BJ (cell line): ENCODE measurements at places on chromosomes 7 and 10.

DNA sequence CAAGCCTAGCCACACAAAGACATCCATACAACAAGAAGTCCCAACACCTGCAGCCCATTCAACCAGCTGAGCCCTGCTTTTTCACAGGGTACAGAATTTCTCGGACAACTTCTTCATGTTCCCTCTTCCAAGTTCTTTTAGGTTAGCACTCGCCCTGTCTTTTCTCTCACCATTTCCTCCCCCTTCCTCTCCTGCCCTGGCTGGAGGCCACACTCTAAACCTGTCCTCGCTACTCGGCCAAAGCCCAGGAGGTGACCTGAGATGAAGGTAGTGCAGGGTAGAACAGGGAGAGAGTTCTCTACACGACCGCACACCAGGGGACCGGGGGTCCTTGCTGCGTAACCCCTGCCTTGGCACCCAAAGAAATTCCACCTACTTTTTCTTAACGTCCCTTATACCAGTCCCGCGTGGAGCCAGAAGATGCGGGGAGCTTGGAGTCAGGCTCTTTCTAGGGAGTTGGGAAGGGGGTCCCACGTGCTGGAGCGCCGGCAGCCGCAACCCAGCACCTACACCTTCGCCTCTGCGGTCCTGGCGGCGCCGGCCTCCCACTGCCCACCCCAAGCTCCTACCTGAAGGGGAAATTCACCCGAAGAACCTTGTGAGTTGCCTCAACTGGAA is 16.0 kb upstream of the DLX6 start:
- DNase-seq: no peak

GRCh38 chr10:62333135-62333889 is 40.9 kb upstream of the ZNF365 start:
- no peak for DNase-seq

DNA sequence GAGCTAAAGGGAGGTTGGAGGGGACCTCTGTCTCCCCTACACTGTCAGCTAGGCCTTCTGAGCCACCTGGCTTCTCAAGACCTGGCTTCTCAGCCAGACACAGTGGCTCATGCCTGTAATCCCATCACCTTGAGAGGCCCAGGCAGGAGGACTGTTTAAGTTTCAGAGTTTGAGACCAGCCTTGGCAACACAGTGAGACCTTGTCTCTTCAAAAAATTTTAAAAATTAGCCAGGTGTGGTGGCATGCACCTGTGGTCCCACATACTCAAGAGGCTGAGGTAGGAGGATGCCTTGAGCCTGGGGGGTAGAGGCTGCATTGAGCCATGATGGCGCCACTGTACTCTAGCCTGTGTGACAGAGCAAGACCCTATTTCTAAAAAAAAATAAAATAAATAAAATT is 33.1 kb downstream of the PIP4K2A start:
- DNase-seq: no peak

- DNase-seq: no peak
Observed at GRCh38 chr7:36673703-36674102, 50.6 kb downstream of the AOAH start.

DNA sequence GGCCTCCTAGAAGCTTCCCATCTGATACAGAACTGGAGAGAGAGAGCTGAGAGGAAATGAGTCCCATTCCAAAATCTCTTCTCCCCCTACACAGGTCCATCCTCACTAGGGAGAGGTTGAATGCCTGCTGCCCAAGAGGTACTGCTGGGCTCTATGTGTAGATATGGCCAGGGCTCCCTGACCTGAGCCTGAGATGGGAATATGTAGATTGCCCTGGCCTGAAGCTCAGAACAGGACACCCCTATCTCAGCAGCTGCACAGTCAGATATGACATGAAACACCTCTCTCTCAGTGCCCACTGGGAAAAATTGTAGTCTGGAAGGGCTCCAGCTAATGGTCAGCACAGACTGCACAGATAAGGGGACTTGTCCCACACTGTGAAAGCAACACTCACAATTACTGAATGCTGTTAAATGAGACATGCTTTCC is 3.1 kb upstream of the IFIT1B start:
- no peak for DNase-seq

- DNase-seq: no peak
Observed at GRCh38 chr7:153322991-153323390, 563.4 kb downstream of the ACTR3B start.

DNA sequence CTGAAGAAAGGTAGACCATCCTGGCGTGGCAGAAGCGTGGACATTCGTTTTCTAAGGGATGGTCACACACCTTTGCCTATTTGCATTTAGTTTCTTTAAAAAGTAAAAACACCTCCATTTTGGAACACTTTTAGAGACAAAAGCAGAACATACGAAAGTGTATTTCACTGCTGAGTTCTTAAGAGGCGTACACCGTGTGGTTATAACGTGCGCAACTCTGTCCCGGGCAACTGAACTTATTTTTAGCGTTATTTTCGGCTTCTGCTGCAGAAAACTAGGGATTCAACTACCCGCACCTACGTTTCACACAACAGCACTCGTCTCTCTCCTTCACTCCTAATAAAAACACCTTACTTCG is 557 bp upstream of the LSM8 start:
- DNase-seq: no peak

DNA sequence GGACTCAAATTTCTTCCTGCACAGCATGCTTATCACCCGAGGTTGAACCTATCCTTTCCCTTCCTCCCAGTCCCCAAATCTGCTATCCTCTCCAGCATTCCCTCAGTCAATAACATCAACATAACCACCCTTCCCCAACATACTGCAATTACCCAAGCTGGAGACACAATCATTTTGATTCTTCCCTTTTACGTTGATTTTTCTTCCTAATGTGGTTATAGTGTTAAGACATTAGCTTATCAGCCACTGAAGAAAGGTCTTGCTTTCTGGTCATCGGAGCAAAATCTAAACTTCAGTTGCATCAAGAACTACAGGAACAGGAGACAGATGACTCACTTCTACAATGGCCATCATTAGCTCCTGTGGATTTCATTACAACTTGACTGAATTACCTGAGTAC is 3.5 kb upstream of the HBP1 start:
- DNase-seq: no peak

- DNase-seq: no peak
Observed at GRCh38 chr7:1314021-1314907, 81.6 kb downstream of the UNCX start.

- no peak for DNase-seq
Observed at GRCh38 chr7:115816318-115816974, 214.1 kb downstream of the TFEC start.

- peak; percentile 39 for DNase-seq
Observed at GRCh38 chr7:45937301-45937700, 16.2 kb upstream of the IGFBP3 start.

GRCh38 chr10:43044961-43045621 is 31.8 kb upstream of the RET start:
- DNase-seq: no peak

DNA sequence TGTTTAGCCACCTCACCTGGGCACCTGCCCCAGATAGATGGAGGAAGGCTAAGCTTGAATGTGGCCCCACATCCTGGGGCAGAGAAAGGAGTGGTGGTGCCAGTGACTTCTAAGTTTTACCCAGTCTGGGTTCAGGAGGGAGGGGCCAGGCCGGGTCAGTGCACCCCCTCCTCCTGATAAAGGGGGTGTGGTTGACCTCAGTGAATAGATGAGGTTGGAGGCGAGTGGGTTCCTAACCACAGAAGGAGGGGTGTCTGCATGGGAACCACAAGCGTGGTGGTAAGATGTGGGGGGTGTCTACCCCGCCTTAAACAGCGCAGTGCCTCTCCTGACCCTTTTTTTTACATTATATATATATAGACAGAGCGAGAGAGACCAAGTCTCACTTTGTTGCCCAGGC is 105.3 kb upstream of the KCTD7 start:
- DNase-seq: no peak

DNA sequence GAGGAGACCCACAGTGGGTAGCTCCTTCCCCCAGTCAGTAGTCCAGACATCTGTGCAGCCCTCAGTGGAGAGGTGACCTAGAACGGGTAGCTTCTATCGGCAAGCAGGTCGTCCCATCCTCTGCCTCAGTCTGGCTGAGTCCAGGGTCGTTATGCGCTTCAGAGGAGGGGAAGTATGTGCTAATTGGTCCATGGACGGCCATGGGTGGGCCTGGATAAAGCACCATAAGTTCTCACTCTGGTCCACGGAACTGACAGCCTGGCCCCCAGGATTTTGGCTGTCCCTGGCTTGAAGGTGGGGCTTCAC is 78.6 kb downstream of the HDAC9 start:
- no peak for DNase-seq

DNA sequence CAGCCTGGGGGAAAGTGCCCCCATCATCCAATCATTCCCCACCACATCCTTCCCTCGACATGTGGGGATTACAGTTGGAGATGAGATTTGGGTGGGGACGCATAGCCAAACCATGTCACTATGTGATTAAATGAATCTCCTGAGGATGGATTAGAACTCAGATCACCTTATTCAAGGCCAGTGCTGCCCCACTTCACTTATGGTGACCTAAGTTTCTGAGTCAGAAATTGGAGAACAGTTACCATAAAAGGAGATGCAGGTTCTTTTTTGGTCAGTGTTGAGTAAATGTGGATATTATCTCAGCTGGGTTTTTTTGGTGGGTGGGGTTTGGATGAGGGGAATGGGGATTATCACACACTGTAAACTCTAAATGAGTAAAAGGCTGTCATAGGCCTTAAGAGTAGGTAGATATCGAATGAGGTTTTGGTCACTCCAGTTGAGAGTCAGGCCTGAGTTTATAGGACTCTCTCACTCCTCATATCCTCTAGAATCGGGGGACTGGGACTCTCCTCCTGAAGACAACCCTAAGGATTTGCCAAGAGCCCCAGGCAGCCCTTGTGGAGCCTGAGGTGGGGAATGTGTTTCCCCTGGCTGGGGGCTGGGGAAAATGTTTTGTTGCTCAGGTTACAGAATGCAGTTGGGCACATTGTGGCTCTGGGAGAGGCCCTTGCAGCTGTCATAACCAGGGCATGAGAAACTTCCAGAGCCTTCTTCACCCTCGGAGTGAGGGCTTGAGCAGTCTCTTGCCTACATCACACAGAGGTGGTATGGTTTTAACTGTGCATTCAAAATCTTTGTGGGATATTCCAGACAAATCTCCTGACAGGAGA is 213.0 kb downstream of the BAMBI start:
- no peak for DNase-seq
